CD4-positive, alpha-beta T cell treated with Interleukin-15 for 4 hours (primary cell): ENCODE measurements at places on chromosomes 16 and 17.

DNA sequence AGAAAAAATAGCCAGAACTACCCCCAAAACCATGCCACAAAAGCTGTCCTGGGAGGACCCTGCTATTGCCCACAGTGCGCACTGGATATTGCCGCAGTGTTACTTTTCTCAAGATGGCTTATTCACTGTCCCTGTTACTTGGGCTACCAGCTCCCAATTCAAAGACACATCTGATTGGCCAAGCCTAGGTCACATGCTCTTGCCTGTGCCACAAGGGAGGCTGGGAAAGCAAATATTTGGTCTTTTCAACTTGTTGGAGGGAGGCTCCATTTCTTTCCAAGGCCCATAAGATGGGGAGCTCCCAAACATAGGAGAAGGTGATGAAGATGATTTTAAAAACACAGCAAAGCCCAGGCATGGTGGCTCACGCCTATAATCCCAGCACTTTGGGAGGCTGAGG is 257.0 kb downstream of the SHISA9 start:
- DNase-seq, result no peak

GRCh38 chr17:73069841-73070240 is 22.6 kb downstream of the SLC39A11 start:
- no peak for DNase-seq

DNA sequence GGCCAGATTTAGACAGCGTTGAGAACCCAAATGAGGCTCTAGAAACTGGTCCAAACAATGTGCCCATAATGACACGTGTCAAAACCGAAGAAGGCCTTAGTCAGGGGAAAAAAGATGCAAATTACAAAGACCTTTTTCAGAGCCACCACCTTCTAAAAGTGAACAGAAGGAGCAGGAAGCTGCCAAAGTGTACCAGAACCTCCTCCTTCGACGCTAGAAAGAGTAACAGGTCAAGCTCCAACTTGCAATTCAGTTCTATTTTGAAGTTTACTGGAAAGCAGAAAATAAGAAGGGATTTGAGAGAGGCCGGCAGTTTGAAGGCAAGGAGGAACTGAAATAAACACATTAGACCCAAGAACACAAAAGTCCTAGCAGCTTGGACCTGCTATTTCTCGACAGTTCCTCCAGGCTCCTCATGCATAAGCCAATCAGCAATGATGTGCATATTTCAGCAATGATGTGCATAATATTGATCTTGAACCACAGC is 61.8 kb downstream of the XYLT1 start:
- no peak for DNase-seq

GRCh38 chr17:75488693-75489510 is 26.4 kb downstream of the CASKIN2 start:
- DNase-seq, result no peak

- no peak for DNase-seq
Measured at GRCh38 chr16:19911747-19912454, 27.3 kb upstream of the GPRC5B start.

DNA sequence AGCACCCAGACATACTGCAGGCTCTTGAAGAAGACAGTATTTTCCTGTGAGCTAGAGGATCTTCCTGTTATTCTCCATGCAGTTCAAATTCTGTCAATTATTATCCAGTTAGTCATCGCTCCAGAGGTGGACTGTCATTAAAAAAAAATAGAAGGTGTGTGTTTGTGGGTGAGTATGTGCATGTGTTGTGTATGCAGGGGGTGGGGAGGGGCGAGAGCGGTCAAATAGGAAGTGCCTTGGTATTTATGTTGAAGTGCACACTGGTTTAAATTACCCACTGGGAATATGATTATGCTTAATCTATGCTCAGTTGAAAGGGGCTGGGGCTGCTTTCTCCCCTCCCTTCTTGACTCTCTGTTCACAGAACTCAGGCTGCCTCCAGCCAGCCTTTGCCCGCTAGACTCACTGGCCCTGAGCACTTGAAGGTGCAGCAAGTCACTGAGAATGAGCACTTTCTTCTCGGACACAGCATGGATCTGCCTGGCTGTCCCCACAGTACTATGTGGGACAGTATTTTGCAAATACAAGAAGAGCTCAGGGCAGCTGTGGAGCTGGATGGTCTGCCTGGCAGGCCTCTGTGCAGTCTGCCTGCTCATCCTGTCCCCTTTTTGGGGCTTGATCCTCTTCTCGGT is at the start of gene HSD17B2:
HSD17B2 (plus strand) TSS at position 273 of the 632 bp plus-strand sequence; CDS start at position 445, 172 bp downstream.
- DNase-seq, result no peak

- DNase-seq, result no peak
Measured at GRCh38 chr17:57091186-57091618, 6.2 kb downstream of the AKAP1 start.

DNA sequence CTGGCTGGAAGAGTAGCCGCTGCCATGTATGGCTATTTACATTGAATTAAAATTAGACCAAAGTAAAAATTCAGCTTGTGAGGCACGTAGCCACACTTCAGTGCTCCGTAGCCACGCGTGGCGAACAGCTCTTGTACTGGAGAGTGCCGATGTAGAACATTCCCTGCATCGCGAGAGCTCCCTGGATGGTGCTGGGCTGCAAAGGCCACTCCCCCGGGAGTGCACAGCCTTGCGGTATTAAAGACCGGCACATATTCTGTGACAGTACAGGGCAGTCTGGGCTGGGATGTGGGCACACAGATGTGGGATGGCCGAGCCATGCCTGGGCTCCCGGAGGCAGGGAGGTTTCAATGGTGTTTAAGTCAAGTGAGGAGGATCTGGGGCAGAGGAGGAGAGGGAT is 102.2 kb downstream of the CMIP start:
- DNase-seq, result no peak

GRCh38 chr16:28858421-28858820 is 5.2 kb upstream of the SH2B1 start:
- DNase-seq, result no peak

DNA sequence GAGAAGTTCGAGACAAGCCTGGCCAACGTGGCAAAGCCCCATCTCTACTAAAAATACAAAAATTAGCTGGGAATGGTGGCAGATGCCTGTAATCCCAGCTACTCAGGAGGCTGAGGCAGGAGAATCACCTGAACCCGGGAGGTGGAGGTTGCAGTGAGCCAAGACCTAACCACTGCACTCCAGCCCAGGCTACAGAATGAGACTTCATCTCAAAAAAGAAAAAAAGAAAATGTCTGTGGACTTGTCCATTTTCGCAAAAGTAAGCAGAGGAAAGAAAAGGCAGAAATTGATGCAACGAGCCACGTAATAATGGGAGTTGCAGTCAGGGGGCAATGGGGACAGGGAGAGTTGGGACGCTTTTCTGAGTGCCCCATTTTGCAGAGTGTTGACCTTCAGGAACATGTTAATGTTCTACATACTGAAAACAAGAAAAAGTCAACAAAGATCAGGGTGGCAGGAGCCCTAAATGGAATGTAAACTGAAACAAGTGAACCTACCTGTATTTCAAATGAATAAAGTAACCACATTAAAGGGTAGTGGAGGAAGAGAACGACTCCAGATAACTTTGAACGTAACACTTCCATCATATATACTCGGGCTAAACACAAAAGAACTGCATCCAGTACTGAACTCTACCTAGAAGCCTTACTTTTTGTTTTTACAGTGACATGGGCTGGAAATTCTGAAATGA is 76.4 kb downstream of the CNGB1 start:
- DNase-seq, result no peak

- no peak for DNase-seq
Measured at GRCh38 chr16:4094127-4094773, 22.0 kb downstream of the ADCY9 start.

GRCh38 chr17:29124925-29125273 is 55.3 kb downstream of the MYO18A start:
- DNase-seq, result no peak

DNA sequence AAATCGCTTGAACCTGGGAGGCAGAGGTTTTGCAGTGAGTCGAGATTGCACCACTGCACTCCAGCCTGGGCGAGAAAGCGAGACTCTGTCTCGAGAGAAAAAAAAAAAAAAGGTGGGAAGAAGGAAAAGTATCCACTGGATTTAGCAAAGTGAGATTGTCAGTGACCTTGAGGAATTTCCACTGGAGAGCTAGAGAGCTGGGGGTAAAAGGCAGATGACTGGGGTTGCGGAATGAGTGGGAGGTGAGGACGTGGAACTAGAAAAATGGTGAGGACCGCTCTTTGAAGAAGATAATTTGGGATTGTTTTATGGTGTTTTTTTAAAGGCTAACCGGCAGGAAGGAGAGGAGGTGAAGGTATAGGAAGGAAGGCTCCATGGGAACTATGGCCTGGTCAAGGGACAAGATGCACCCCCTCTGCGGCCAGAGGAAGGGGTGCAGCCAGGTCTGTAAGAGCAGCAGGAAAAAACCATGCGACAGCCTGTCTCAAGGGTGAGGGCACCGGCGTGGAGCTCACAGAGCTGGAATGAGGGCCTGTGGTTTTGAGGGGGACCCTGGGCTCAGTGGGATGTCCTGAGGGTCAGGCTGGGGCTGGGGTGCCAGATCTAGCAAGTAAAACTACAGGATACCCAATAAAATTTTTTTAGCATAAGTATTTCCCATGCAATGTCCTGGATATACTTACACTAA is 694 bp upstream of the MLST8 start:
- no peak for DNase-seq

- peak; percentile 62 for DNase-seq
Measured at GRCh38 chr17:78745407-78746088, 36.5 kb downstream of the CYTH1 start.

GRCh38 chr17:1560101-1560857 is 2.3 kb downstream of the PITPNA start:
- DNase-seq, result no peak

- no peak for DNase-seq
Measured at GRCh38 chr16:10040136-10041080, 141.8 kb downstream of the GRIN2A start.

DNA sequence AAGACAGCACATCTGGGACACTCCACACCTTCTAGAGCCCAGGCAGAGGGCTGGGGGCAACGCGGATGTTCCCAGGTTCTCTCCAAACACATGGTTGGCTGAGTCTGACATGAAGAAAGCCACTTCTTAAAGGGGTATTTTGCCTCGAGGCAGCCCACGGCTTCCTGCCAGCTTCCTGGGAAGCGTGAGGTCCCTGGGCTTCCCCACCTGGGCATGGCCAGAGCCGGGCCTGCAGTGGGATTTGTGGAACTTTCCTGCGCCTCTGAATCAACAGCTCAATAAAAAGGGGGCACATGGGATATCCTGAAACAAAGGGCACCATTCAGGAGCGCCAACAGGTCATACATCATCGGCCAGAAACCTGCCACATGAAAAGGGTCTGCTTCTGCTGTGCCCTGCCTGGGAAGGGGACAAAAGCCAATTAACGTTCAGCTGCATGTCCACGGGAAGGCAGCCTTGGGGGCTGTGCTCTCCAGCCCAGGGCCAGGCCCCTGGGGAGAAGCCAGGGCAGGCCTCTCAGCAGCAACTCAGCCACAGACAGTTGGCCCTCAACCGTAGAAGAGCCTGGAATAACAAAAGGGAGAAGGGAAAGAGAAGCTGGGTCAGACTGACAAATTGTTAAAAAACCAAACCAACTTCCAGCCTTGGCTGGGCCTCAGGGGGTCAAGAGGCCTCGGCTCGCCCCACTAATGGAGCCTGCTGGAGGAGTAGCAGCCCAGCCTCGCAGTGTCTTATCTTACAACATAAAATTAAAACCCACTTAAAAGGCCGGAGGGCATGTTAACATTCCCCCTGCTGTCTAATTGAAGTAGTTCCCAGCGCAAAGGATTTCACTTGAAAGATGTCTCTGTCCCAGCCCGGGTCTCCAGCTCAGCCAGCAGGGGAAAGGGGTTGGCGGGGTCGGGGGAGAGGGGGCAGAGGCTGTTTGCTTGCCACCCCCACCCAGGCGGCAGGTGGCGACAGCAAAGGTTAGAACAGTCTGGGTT is 34.2 kb downstream of the TBX4 start:
- DNase-seq, result no peak

GRCh38 chr16:81405702-81406113 is 38.9 kb upstream of the CMIP start:
- no peak for DNase-seq

- no peak for DNase-seq
Measured at GRCh38 chr17:6381526-6382465, 53.1 kb downstream of the AIPL1 start.

DNA sequence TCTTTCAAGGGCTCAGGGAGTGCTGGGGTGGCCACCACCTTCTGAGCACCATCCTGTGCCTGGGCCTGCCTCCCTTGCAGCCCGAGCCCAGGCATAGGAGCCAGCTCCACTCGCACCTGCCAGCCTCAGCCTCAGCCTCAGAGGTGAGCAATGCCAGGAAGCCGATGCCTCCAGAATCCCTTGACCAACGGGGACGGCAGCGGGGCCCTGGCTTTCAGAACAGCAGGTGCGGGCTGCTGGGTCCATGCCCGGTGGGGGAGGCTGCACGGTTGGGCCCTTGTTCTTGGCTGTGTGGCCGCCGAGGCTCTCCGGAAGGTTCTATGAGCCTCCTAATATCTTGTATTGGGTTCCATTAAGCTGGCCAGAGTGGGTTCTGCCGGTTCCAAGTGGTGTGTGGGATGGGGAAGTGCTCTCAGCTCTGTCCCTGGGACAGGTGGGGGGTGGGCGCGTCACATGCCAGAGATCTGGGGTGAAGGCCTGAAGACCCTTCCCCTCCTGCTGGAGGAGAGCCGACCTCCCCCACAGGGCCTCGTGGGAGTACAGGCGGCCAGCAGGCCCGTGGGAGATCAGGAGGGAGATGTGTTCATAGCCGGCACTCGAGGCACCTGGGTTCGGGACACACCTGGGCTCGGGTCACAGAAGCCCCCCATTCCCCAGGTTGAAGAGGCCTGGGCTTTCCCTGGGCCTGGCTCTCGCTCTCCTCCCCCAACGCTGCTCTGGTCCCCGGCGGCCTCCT is 27.0 kb downstream of the NPTX1 start:
- DNase-seq, result no peak

GRCh38 chr16:58461056-58461455 is 38.9 kb upstream of the NDRG4 start:
- no peak for DNase-seq

DNA sequence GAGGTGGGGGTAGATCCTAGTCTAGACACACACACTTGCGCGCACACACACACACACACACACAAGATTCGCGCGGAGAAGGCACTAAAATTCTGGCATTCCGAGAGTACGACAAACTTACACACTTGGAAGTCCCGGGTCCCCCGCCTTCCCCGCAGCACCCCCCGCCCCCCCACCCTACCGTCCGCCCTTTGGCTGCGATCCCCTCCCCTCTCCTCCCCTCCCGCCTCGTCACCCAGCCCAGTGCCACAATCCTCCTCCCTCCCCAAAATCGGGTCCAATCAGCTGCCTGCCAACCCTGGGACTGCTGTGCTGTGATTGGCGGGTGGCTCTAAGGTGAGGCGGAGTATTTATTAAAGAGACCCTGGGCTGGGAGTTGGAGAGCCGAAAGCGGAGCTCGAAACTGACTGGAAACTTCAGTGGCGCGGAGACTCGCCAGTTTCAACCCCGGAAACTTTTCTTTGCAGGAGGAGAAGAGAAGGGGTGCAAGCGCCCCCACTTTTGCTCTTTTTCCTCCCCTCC is at the start of gene SOX9:
SOX9 (plus strand) TSS at position 379 of the 522 bp plus-strand sequence. CDS start 372 bp downstream, outside the sequence.
- DNase-seq, result no peak

GRCh38 chr16:55499951-55500529 is 8.8 kb upstream of the LPCAT2 start:
- no peak for DNase-seq
